ENCODE measurements at places on chromosomes 7 and 10.

DNA sequence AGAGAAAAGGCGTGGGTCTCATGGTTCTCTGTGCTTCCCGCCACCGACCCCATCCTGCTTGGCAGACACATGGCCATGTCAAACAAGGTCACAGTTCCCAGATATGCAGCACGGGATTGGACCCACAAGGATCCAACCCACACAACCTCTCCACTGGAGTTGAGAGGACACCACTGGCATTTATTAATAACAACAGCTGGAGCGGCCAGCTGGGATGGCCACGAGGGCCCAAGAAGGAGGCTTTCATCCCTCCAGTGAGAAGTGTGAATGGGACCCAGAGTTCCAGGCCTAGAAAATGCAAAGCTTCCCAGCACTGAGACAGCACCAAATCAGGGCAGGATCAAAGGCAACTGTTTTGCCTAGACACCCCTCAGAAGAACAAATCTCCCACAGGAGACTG lies 31.5 kb downstream of the FGFR2 start:
- no peak for DNase-seq

- no peak for DNase-seq
These were observed 303.9 kb downstream of the OTUD1 start for GRCh38 chr10:23742807-23743206.

- no peak for DNase-seq
These were observed 67.3 kb upstream of the VWC2 start for GRCh38 chr7:49706106-49706505.

DNA sequence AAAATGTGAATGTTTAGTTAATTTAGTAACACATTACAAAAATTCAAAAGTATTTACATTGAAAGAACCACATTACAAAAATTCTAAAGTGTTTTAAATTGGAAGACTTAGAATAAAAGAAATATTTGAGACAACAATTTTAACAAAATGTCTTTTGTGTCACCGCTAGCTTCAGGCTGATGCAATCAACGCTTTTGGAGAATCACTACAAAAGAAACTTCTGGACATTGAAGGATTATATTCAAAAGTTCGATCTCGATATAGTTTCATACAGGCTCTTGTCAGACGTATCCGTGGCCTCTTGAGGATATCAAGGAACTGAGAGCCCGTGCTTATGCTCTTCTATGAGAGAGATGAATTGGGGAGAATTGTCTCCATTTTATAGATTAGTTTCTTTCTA lies 14.1 kb upstream of the STMP1 start:
- DNase-seq = no peak

DNA sequence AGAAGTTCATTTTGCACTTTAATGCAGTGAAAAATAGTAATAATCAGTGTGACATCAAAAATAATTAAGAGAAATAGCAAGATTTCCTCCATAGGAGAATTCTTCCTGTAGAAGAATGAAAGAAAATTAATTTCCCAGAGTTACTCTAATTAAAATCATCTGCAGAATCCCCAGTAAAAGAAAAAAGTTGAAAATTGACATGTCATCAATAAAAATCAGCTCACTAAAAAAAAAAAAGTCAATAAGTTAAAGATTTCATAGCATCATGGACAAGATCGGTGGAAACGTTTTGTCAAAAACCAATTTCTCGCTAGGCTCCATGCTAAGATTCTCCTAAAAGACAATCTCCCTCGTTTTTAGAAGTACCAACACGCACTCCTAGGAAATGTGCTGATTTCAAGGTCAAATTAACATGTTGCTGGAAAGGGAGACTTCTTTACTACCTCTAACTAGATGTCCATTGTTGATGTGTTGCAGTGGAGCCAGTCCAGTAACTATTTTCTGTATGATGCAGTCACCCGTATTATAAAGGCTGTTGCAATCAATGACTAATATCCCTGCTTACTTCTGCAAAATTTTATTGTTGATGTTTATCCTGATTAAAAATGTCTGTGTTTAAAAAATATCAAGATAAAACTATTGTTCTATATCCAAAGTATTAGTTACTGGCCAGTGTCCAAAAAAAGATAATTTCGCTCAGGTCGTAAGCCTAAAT lies 591.9 kb upstream of the MGMT start:
- no peak for DNase-seq

DNA sequence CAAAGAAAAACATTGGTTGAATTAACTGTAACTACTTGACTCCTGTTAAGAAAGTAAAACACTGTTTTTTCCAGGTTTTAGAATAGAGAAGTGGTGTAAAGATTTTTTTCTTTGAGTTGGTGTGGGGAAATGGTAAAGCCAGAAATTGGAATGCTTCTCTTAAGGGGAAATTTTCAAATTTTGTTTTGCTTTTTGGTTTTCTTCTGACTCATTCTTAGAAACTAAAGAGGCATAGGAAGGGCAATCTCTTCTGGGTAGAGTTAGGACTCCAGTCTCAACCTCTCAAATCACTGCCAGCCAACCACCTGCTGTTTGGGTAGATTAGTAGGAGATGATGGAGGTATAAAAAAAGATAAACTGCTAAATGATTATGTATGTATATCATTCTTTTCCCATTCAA lies 47.7 kb upstream of the STRIP2 start:
- no peak for DNase-seq
